ENCODE measurements at places on chromosomes 7 and 10.

- no peak for DNase-seq
Observed at GRCh38 chr7:128323459-128324367, 20.0 kb downstream of the RBM28 start.

DNA sequence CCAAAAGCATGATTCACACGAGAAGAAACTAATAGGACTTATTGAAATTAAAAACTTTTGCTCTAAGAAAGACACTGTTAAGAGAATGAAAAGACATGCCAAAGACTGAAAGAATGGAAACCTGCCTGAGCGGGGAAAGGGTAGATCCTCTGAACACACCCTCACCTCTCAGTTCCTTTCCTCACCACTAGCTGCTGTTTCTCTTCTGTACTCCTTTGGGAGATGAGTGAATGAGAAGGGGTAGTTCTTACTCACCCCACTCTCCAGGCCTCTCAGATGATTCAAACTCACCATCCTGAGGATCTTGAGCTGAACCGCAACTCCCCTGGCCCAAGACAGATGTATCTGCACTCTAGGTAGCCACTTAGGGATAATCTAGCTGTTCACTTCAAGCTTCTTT, 41.9 kb downstream of the IQUB start:
- DNase-seq: no peak

- no peak for DNase-seq
Observed at GRCh38 chr7:20275637-20276036, 55.1 kb upstream of the ITGB8 start.

- DNase-seq: no peak
Observed at GRCh38 chr10:74909670-74910069, 83.3 kb downstream of the KAT6B start.

DNA sequence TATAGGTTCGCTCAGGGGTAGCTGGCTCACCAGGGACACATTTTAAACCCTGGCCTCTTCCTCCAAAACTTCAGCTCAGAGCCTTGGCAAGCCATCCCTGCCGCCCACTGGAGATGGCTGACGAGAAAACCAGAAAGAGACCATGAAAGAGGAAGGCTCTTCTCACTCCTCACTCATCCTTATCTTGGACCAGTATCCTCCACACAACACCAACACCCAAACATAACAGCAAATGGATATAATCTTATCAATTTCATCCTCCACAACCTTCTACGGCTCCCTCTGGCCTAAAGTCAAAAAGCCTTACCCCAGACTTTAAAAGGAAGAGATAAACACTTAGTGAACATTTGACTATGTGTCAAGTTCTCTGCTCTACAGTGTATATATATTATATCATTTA, 26.9 kb downstream of the DLG5 start:
- DNase-seq: no peak

All from CD8-positive, alpha-beta memory T cell (primary cell).